Heart right ventricle (tissue), 16 donors: ENCODE measurements at places on chromosomes 7 and 10.

- peak; percentile 38 for DNase-seq
Measured at GRCh38 chr10:12605580-12606405, 256.4 kb downstream of the CAMK1D start.

- no peak for DNase-seq
Measured at GRCh38 chr7:85612514-85612913, 425.7 kb upstream of the SEMA3D start.

- DNase-seq = no peak
Measured at GRCh38 chr10:13872411-13872810, 285.6 kb downstream of the PRPF18 start.

- DNase-seq = no peak
Measured at GRCh38 chr7:12683678-12684585, 3.5 kb upstream of the ARL4A start.

GRCh38 chr7:92611735-92612134 is 21.5 kb upstream of the FAM133B start:
- no peak for DNase-seq

DNA sequence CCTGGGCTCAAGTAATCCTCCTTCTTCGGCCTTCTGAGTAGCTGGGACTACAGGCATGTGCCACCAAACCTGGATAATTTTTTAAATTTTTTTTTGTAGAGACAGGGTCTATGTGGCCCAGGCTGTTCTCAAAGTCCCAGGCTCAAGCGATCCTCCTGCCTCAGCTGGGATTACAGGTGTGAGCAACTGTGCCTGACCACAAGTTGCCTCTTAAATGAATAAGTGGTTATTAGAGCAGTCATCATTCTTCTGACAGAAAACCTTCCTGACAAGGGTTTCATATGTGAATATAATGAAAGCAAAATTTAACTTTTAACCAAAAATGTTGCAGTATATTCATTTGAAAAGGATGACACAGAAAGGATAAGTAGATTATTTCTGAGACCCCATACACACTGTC is 532.5 kb downstream of the GRM8 start:
- DNase-seq = no peak

- DNase-seq = no peak
Measured at GRCh38 chr7:113175525-113176104, 57.3 kb upstream of the SMIM30 start.

- no peak for DNase-seq
Measured at GRCh38 chr10:79329529-79329928, 17.7 kb upstream of the PPIF start.

DNA sequence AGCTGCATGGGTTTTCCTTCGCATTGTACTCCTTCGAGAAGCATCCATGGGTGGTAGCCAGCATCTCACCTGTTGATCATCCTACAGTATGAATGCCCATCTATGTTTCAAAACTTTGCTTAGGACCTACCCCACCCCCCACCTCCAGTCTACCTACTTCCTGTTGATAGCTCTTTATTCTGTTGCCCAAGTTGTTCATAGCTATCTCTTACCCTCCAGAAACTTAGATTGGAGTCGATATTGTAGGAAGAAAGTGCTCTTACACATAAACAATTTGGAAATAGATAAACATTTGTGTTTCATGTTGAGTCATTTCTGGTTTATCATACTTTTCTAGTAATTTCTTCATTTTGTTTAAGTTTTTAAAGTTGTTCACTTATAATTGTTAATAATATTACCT is 90.1 kb downstream of the FAS start:
- no peak for DNase-seq

- DNase-seq = no peak
Measured at GRCh38 chr10:133365461-133366129, 7.6 kb downstream of the ECHS1 start.
